ENCODE measurements at places on chromosomes 6 and 20. TPM values are rescaled to one million over a fixed set of nuclear protein-coding genes. Genes with fewer than 3 reads are reported as not detected.

Gene MRPS26
- total RNA-seq = 33.1 TPM

Gene PFDN6
- total RNA-seq = 36.8 TPM

Gene TCF15
- not detected for total RNA-seq

Gene SLC24A3
- total RNA-seq = 6.9 TPM

Gene FNDC1
- 1.5 TPM for total RNA-seq

Data from left colon (tissue), 2 donors.